Stimulated activated CD4-positive, alpha-beta T cell treated with anti-CD3 and anti-CD28 coated beads, Interleukin-4, amount 100 ng/mL, for 48 hours (primary cell): ENCODE measurements at places on chromosomes 3 and 15.

DNA sequence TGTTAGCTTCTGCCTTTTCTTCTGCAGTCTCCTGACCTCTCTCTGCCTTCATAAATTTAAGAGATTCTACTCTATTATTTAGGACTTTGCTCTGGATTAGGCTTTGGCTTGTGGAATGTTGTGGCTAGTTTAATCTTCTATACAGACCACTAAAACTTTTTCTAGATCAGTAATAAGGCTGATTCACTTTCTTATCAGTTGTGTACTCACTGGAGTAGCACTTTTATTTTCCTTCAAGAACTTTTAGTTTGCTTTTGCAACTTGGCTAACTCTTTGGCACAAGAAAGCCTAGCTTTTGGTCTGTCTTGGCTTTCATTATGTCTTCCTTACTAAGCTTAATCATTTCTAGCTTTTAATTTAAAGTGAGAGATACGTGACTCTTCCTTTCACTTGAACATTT, 265.5 kb upstream of the TBC1D5 start:
- DNase-seq, result no peak

DNA sequence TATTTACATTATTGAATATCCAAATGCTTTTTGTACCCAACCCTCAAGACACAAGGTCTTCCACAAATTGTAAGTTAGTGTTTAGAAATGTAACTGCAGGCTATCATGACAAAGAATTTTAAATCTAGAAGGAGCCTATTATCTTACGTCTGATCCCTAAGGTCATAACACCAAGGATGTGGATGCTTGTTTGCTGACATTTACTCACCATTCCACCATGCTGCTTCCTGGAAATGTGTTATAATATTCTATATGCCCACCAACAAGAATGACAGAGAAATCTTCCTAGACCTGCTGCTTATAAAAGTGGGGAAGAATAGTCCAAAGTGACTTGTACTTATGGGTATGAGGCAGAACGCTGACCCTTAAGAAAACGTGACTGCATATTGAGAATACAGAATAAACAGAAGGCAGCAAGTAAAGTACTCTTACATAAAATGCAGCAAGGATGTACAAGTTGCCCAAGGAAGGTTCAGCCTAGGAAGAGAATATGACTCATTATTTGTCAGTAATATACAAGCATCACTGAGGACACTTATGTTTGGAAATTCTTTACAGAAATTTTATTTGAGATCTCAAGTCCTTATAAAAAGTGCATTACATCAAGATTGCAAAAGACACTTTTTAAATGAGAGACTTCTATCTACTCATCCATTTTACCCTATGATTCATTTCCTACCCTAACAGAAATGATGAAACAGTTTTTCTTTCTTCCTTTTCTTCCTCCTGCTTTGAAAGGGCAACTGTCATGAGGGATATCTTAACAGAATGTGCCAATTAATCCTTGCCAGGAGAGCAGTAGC, 59.6 kb downstream of the ESYT3 start:
- DNase-seq, result no peak

- DNase-seq, result no peak
Observed at GRCh38 chr3:154615471-154615870, 185.5 kb upstream of the GPR149 start.

DNA sequence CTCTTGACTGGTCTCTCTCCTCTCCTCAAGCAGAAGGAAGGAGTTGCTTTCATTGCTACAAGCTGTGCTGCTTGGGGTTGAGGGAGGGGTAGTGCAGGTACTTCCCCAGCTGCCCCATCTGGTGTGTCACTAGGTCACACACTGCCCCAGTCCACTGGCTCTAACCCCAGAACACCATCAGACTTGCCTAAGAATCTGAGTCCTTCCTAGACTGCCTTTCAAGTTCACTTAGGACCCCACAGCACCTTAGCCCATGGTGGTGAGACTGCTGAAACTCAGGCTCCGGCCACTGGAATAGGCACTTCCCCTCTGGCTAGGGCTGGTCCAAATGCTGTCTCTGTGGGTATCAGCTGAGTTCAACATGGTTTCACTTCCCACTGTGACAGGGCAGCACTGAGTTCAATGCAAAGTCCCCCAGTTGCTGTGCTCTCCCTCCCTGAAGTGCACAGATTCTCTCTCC, 279.7 kb upstream of the GOLGA6L4 start:
- no peak for DNase-seq

DNA sequence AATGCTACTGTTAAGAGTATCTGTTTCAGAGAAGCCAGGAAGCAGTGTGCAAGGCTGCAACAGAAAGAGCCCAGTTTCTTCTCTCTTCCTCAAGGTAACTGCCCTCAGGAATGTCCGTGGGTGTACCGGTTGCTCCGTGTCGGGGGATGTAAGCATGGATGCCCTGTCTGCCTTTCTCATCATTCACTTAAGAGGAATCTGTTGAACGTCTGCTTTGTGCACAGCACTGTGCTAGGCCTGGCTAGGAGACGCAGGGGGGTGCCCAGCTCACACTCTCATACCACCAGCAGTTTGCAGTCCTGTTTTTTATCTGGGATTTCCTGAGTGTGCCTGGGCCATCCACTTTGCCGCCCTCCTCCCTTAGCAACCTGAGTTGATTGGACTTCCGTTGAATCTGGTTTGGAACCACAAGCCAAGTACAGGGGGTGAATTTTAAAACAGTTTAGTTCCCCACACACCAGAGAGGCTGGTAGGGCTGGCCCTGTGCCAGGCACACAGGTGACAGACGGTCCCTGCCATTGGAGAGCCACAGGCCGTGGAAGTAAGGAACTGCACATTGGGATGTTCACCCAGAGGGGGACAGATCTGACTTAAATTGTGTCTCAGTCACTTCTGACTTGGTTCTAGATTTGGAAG, 11.2 kb downstream of the BOC start:
- no peak for DNase-seq

GRCh38 chr3:138125548-138126221, 6.5 kb downstream of the A4GNT start:
- no peak for DNase-seq

DNA sequence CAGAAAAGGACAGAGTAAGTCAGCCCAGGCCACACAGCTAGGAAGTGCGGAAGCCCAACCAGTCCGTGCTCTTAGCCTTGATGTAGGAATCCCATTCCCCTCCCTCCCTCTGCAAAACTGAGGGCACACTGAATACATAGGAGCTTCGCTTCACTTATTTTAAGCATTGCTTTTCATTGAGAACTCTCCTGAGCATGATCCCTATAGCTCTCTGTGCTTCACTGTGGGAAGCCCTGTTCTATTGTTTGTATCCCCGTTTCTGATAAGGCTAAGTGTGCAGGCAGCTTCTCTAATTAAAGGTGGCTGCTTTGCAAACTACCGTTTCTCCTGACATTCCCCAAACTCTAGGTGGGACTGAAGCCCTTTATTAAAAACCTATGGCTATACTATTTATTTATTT, 29.9 kb downstream of the IL5RA start:
- no peak for DNase-seq

- no peak for DNase-seq
Observed at GRCh38 chr3:138195481-138195880, 8.4 kb downstream of the ARMC8 start.

- no peak for DNase-seq
Observed at GRCh38 chr3:98972720-98973119, 71.2 kb upstream of the DCBLD2 start.

DNA sequence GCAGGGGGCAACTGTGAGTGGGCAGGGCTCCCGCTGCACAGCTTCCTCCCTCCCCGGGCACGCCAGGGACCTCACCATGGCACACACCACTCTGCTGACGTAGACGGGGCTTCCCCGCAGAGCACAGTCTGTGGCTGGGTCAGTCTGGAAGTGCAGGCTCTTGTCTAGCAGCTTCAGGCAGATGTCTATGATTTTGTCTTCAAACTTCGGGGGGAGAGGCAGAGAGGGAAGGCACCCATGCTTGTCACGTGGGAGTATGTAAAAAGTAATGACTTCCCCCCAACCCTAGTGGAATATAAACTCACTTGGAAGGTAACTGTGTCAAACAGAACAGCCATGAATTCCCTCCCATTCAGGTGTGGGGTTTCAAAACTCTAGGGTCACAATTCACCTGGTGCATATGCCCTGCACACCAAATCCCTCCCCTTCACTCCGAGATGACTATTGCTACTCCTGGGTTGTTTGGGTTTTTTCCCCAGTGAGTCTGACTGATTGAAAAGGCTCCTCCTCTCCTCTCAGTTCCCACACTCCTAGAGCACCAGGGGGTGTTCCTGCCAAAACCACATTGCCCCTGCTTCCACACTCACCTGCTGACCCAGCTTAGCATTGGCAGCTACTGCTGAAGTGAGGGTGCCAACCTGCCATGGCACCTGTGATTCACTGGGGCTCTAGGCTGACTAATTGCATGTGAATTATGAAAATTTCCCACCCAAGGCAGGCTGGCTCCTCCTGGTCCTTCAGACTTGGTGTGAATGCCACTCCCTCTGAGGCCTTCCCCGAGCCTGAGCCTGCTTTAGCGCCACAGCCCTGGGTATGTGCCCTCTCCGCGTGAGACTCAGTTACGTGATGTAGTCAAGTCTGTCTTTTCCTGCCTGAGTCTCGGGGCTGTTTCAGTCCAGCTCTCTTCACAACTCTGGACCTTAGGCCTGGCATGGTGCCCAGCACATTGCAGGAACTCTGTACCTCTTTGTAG, 13.0 kb downstream of the TGM5 start:
- no peak for DNase-seq

DNA sequence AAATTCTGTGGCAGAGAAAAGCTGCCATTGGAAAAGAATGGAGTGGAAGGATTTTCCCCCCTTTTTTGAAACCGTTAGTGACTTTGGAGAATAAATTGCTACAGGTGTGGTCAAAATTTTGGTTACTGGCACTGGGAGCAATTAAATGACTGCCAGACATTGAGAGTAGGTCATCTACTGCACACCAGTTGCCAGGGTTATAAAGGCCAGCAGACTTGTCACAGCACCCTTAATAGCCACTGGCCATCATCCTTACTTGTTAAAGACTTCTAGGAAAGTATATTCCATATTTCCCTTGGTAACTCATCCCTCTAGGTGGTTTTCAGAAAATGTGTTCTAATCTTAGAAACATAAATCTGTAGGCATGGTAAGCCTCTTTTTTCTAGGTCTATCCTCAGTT, 8.0 kb downstream of the PIK3CA start:
- DNase-seq, result no peak

DNA sequence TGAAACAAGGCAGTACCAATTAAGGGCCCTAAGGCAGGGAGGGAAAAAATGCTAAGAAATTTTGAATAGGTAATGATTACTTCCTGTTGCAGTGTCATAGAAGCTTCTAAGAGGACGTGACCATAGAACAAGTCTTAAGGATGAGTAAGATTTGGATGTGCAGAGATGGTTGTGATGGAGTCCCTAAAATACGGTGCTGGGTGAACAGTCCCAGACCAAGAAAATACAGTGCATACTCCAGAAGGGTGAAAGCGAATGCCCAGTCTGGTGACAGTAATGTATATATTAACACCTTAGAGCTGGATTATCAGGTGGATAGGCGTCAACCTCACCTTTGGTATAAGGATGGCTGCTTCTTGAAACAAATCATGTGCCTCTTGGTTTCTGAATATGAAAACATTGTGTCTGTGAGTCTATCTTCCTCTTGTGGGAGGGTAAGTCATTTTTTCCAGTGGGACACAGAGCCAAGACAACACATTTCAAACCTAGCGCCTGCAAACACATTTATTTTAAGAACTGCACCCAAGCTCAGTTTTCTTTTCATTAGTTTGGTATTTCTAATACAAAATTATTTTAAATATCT, 101.2 kb upstream of the TP63 start:
- DNase-seq, result no peak

DNA sequence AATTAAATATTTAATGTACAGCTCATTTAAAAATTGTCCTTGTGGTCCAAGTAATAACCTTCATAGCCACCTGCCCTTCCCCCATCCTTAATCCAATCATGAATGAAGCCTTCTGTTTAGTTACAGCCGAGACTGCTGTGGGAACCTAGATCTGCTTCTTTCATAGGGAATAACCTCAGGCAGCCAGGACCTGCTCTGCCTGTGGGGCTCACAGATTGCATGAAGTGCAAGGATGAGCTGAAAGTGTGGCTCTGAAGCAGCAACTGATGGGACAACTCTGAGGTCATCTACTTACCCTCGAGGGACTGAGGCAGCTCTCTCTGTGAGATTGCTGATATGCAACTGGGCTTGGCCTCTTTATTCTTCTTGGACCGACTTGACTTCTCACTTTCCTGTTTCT, 169.8 kb downstream of the POTEB3 start:
- DNase-seq, result no peak

DNA sequence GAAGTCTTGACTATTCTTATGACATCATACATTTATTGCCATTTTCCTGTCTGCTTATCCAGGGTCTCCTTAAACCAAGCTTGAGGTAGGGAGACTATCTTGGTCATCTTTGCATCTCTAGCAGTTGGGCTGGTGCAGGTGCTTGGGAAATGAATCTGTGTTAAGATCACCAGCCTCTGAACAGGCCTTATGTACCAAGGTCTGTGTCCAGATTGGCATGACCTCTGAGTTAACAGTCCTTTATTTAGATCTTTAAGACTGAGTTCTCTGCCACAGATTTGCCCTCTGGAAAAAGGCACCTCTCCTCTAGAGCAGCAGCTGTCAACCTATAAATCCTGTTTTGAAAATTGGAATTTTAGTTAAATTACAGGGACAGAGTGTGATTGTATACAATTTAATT, 35.4 kb downstream of the RAB7A start:
- DNase-seq, result no peak

- no peak for DNase-seq
Observed at GRCh38 chr3:140292170-140292569, 357.2 kb downstream of the CLSTN2 start.

- DNase-seq, result no peak
Observed at GRCh38 chr15:57320631-57321220, 55.6 kb upstream of the CGNL1 start.

- no peak for DNase-seq
Observed at GRCh38 chr3:89266074-89266473, 158.7 kb downstream of the EPHA3 start.

DNA sequence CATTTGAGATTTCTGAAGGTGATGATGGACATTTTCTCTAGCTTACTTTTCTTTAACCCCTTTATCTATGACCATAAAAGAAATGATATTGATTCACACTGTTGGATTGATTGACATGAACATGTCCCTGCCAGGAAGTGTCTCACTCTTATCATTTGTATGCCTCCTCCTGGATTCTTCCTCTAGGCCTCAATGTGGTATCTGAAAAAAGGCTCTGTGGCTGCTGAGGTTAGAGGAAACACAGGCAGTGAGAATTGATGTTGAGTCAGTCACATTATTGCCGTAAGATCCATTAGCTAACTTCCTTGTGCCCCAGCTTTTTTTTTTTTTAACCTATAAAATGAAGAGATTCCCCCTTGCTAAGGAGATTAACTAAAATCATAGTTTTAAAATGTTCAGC, 8.0 kb upstream of the THRB start:
- no peak for DNase-seq

DNA sequence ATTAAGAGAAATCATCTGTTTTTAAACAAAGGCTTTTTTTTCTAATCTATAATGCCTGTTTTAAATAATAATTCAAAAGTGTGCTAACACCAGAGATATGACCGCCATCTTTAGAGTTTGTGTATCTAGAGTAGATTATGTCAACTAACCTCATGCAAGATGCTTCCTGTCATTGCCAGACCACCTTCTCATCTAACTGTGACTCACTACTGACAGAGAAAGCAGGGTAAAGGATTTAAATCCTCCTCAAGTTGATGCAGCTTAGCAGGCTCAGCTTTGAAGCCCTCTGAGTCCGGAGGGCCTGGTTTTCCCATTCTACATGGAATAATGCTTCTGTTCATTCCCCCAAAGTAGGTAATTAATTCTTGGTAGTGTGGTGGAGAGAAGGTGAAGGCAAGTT, 108.5 kb downstream of the ECT2 start:
- DNase-seq, result no peak

- DNase-seq, result no peak
Observed at GRCh38 chr15:80906159-80906766, 83.4 kb downstream of the MESD start.

- DNase-seq, result no peak
Observed at GRCh38 chr15:38847666-38848065, 283.1 kb upstream of the RASGRP1 start.
